Activated gamma-delta T cell (primary cell): ENCODE measurements at places on chromosomes 1 and 21.

DNA sequence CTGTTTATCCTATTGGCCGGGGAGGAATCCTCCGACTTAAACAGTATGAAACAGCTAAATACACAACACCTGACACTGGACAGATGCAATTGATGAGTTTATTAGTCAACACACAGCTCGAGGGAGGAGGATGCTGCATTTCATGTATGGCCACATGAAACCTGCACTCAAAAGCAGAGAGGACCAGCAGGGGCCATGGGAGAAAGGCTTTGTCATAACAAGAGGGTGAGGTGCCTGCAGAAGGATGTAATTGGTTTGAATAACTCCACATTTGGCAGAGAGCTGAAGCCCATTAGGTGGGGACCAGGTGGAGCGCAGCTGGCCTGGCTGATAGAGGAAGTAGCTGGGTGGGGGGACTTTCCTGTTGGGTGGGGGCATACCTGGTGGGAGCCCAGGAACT lies 599.1 kb downstream of the PTPRU start:
- DNase-seq: no peak

GRCh38 chr1:226116673-226117072 lies 54.2 kb downstream of the H3-3A start:
- DNase-seq: no peak

GRCh38 chr1:147625362-147625995 lies 44.8 kb downstream of the ACP6 start:
- no peak for DNase-seq

- DNase-seq: no peak
Measured at GRCh38 chr1:204079608-204079999, 6.7 kb downstream of the SOX13 start.

GRCh38 chr1:92864131-92864530 lies 32.3 kb downstream of the RPL5 start:
- no peak for DNase-seq

GRCh38 chr21:19353256-19353655 lies 949.7 kb upstream of the TMPRSS15 start:
- no peak for DNase-seq

GRCh38 chr1:51899022-51899421 lies 20.5 kb upstream of the NRDC start:
- DNase-seq: no peak

- DNase-seq: no peak
Measured at GRCh38 chr1:70842562-70842961, 205.1 kb downstream of the PTGER3 start.

DNA sequence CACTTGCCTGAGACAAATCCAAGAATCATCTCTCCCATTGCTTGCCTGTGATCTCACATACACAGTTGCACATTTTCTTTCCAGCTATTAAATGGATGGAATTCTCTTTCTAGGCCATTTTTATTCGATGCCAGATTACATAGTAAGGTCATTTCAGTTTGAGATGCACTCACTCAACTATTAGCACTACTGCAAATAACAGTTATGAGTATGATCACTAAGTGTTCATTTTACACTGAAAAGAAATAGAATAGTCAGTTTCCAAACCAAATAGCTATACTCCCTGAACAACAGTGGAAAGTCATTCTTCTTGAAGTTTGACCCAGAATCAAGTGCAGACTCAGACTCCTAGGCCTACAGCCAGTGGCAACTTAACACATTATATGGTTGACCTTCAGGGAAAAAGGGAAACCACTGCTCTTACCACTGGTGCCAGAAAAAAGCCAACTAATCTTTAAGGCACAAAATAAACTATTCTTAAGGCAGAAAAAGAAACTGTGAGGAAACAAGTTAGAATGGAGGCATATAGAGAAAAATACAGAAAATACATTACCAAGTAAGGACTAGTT lies 31.5 kb downstream of the WNT2B start:
- no peak for DNase-seq

DNA sequence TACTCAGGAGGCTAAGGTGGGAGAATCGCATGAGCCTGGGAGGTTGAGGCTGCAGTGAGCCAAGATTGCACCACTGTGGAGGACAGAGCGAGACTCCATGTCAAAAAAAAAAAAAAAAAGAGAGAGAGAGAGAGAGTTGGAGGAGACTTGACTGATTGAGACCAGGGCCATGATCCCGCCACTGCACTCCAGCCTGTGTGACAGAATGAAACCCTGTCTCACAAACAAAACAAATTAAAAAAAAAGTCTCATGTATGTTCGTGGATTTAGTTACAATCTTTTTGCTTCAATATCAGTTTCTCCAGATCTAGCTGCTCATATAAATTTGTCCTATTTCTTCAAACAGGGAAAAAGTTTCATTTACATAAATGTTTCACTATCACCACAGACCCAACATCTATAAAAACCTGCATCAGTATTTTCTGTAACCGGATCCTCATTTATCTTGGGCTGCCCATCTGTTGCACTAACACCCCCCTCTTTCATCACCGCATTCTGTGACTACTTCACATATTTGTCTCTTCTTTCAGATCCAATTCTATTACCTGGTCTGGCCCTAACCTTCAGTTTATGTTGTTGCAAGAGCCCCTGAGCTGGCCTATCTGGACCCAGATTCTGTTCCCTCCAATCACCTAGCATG lies 127.0 kb downstream of the GREM2 start:
- no peak for DNase-seq

DNA sequence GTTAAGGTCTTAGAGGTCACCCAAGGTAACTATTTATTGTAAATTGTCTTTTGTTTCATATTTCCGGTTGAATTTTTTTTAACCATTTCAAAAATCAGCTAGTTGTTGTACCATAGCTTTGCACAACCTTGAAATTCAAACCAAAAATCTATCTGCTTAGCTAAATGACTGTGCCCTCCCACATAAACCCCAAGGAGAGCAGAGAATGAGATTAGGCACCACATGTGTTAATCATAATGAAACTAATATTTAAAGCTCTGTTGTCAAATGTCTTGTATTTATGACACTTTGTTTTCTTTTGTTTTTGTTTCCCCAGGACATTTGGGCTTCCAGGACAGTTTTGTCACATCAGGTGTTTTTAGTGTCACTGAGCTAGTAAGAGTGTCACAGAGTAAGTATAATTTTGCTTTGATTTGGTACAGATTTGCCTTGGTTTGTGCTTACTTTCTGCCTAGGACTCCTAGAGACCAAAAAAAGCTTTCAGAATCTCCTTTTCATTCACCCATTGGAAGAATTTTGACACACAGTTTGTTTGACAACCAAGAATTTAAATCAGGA lies 249.9 kb downstream of the NFIA start:
- no peak for DNase-seq

GRCh38 chr1:29948581-29948980 lies 712.3 kb downstream of the PTPRU start:
- no peak for DNase-seq

- DNase-seq: no peak
Measured at GRCh38 chr1:28067523-28068090, 20.8 kb downstream of the EYA3 start.

DNA sequence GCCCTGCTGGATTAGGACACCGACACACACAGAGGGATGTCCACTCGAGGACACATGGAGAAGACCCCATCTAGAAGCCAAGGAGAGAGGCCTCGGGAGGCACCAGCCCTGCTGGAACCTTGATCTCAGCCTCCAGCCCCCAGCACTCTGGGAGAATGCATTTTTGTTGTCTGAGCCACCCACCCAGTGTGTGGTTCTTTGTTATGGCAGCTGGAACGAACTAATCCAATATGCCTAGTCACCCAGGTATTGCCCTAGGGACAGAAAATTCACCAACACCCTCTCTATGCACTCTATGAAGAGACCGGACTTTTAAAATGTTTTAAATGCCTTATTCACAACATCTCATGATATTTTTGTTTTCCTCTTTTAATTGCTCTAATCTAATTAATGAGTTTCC lies 117.4 kb downstream of the CRYAA start:
- no peak for DNase-seq

GRCh38 chr1:22870201-22870871 lies 102.3 kb downstream of the LACTBL1 start:
- DNase-seq: no peak

DNA sequence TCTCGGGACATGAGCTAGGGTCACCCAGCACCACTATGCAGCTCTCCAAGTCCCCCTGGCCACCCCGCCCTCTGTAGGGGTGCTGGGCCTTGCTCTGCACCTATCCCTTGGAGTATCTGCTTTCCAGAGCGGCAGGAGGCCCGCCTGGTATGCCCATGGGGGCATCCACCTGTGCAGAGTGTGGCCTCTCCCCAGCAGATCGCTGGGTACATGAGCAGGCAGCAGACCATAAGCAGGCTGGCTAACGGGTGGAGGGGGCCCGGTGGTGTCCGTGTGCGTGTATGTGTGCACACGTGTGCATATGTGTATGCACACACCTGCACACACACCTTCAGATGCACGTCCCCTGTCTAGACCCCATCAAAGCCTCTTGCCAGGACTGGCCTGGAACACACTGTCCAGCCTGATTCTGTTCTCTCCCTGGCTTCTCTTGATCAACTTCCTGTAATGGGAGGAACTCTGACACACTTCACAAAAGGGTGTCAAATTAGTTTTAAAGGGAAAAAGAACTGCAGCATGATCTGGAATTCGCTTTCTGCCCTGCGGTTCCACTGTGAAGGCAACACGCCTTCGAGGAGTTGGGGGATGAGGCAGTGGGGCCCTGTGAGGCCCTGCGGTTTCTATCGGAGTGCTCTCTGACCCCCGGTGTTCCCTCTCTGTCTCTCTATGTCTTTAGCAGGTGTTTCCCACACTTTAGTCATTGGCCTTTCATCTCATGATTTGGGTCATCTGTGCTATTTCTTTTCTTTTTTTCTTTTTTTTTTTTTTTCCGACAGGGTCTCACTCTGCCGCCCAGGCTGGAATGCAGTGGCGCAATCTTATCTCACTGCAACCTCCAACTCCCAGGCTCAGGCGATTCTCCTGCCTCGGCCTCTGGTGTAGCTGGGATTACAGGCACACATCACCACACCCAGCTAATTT lies 17.2 kb upstream of the NPHP4 start:
- DNase-seq: no peak

- DNase-seq: no peak
Measured at GRCh38 chr1:10217748-10218441, 7.5 kb downstream of the KIF1B start.

DNA sequence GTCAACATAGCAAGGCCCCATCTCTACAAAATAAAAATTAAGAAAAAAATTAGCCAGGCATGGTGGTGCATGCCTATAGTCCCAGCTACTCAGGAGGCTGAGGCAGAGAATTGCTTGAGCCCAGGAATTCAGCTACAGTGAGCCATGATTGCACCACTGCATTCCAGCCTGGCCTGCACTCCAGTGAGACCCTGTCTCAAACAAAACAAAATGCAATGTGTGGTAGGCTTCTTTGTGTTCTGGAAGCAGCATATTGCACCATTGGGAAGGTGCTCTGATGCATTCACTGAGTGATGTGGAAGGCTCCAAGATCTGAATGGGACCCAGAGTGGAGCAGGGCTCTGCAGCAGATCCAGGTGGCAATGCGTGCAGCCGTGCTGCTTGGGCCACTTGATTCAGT lies 99.6 kb upstream of the COG2 start:
- no peak for DNase-seq

GRCh38 chr1:233904633-233905415 lies at the start of gene SLC35F3:
Gene SLC35F3 (plus strand): TSS chr1:233904676.
- DNase-seq: no peak

GRCh38 chr1:212782422-212783154 lies 9.0 kb downstream of the NSL1 start:
- DNase-seq: no peak

DNA sequence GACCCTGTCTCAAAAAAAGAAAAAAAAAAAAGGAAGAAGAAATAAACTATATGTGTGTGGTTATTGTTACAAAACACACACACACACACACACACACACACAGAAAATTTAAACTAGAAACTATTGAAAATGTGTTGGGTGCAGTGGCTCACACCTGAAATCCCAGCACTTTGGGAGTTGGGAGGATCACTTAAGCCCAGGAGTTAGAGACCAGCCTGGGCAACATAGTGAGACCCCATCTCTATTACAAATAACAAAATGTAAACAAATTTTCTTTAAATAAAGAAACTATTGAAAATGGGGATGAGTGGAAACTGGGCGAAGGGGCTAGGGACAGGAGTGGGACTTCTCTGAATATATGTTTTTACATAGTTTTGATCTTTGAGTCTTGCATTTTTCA lies 23.0 kb downstream of the KIAA2013 start:
- no peak for DNase-seq

GRCh38 chr1:75341537-75341936 lies 207.3 kb downstream of the LHX8 start:
- no peak for DNase-seq

GRCh38 chr1:6599141-6599975 lies 3.3 kb downstream of the KLHL21 start:
- DNase-seq: no peak

- DNase-seq: no peak
Measured at GRCh38 chr1:186923486-186923885, 94.7 kb downstream of the PLA2G4A start.

DNA sequence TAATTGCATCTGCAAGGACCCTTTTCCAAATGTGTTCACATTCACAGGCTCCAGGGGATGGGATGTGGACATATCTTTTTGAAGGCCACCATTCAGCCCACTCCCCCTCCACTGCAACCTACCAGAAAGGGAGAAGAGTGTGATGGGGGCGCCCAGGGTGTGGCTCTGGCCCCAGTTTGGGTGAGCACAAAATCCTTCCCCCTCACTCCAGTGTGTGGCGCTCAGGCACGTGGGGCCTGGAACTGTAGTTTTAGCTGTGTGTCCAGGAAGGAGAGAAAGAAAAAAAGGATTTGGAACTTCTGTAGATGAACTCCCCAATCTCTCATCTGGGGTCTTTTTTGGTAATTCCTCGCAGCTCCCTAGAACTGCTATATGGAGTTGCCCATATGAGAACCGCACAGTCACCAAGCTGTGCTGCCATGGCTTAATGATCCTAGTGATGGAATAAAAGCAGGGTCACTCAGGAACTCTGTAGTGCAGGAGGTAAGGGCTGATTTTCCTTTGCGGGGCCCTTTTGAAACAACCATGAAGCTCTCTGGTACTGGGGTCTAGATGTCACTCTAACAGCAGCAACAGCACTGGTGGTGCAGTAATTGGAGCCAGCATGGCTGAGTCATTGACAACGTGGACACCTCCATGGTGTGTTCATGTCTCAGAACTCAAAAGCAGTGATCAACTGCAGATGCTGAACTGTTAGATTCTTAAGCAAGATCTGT lies 17.0 kb downstream of the AGT start:
- no peak for DNase-seq

GRCh38 chr21:14522736-14523135 lies 23.4 kb downstream of the SAMSN1 start:
- no peak for DNase-seq

GRCh38 chr21:38817371-38818324 lies 11.9 kb downstream of the ETS2 start:
- DNase-seq: no peak
